ENCODE measurements at places on chromosomes 7 and 10.

DNA sequence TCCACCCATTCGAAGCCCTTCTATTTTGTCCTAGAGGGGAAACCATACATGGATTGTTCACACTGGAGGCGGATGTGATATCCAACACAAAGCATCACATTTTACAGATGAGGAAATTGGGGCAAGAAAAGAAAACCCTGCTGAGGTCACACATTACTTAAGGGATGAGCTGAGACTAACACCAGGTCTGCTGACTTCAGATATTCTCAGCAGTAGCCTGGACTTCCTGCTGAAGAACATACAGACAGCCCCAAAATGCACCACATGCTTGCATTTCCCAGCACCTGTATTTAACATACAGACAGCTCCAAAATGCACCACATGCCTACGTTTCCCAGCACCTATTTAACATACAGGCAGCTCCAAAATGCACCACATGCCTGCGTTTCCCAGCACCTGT lies 11.2 kb downstream of the GIMAP5 start:
- no peak for DNase-seq

DNA sequence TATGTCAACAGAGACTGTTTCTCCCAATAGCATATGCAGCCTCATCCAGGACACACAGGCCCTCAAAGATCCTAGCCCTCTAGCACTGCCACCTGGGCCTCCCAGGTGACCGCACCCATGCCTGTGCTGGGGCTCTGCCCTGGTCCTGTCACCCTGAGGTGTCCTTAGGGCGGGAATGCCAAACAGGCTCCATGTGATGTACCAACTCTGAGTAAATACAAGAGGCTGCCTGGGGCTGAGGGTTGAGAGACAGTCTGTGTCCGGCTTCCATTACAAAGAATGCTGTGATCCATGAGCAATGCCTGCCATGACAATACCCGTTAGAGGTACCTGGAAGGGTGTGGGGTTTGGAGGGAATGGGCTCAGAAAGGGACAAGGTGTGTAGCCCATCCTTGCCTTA lies 83.0 kb upstream of the KAT6B start:
- no peak for DNase-seq

GRCh38 chr10:63008491-63008890 lies 124.6 kb upstream of the NRBF2 start:
- no peak for DNase-seq

DNA sequence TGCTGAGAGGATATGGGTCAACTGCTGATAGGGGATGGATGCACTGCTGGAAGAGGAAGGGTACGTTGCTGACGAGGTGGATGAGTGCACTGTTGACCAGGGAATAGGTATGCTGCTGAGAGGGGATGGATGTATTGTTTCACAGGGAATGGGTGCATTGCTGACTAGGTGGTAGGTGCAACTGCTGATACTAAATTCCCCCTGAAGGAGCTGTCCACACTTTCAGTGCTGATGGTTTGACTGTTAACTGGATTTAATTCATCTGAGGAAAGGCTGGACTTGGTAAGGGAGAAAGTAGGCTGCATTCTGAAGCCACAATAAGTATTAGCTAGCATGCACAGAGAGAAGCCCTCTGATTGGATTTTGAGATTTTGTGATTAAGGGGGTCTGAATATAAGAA lies 1196.8 kb upstream of the PHF14 start:
- no peak for DNase-seq

DNA sequence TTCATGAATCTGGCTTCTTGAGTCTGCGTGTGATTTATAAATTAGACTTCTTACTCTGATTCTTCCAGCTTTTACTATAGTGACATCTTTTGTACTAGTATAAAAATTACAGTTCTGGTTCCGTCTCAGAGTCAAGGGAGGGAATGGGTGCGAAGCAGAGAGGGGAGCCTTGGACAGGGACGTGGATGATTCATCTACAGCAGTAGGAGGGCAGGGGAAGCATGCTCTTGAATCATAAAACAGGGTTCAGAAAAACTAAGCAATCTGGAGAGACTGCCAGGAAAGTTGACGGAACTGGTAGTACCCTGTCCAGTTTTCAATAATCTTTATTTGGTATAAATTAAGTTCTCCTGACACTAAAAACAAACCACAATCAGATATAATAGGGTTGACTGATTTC lies 58.1 kb downstream of the ITGA8 start:
- DNase-seq = no peak

DNA sequence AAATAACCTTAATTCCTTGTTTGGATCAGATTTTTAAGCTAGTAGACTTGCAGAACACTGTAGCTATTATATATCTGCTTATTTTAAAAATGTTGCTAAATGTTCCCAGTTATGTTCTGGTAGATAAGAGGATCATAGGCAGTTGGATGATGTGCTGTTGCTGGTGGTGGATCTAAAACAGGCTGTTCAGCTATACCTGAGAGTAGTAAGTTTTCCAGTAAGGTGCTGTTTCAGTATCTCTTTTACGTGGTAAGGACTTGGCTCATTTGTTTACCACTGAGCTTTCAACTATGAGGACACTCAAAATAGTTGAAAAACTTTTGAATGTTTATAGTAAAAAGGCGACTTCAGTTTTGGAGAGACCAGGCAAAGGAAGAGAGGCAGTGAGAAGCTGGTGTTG lies 180.9 kb downstream of the CDK14 start:
- DNase-seq = no peak

GRCh38 chr7:118755067-118755625 lies 530.6 kb downstream of the ANKRD7 start:
- no peak for DNase-seq

DNA sequence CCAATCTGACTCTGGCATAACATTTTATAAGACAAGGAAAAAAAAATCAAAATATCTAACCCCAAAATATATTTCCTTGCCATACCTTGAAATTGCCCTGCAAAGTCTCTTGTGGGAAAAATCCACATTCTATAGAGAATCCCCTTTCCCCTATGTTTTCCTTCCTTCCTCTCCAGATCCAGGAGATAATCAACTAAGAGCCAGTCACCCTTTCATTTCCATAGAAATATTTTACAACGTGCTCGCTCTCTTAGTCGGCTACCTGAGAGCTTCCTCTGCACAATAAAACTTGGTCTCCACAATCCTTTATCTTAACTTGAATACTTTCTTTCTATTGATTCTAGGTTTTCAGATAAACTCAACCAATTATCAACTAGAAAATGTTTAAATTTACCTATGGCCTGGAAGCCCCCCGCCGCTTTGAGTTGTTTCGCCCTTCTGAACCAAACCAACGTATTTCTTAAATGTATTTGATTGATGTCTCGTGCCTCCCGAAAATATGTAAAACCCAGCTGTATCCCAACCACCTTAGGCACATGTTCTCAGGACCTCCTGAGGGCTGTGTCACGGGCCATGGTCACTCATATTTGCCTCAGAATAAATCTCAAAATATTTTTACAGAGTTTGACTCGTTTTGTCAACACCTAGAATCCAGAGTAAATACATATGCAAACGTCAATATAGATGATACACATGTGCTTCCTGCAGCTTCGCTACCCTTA lies 869 bp downstream of the PSAP start:
- no peak for DNase-seq

DNA sequence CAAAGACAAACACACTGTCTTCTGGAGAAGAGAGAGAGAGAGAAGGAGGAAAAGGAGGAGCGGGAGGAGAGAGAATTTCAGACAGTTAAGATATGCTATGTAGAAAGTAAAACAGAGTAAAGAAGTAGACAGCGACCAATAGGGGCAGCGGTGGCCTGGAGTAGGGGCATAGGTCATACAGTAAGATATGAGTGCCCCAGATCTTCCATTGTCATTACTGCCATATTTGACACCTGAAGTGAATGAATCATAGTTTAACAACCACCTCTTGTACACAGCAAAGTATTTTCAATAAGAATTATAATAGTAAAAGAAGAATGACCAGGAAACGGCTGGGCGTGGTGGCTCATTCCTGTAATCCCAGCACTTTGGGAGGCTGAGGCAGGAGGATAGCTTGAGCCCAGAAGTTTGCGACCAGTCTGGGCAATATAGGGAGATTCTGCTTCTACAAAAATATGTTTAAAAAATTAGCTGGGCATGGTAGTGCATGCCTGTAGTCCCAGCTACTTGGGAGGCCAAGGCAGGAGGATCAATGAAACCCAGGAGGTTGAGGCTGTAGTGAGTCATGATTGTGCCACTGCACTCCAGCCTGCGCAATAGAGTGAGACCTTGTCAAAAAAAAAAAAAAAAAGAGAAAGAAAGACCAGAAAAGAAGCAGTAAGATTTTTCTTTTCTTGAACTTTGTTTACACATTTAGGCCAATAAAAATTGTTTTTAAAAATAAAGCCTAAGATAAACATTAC lies 77.0 kb upstream of the GPR158 start:
- DNase-seq = no peak

- no peak for DNase-seq
These were observed 87.5 kb upstream of the GATA3 start for GRCh38 chr10:7967035-7967434.

GRCh38 chr10:78514459-78514858 lies 480.8 kb downstream of the RPS24 start:
- no peak for DNase-seq

DNA sequence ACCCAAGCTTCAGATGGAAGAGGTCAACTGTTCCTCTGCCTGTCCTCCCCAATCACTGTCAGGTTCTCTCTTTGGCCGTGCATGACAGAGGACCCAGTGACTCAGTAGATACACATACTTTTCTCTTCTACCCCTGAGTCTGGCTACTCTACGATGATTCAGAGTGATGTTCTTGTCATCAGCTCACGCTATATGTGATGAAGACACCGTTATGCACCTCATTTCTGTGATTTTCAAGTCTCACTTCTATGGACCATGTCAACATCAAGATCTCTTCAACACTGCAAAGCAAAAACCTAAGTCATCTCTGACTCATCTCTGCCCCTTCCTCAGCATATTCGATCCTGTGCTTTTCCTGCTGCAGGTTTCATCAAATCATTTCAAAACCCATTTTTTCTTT lies 76.6 kb upstream of the DGKI start:
- DNase-seq = no peak

- DNase-seq = no peak
These were observed 264.6 kb downstream of the SNX10 start for GRCh38 chr7:26556061-26556881.

DNA sequence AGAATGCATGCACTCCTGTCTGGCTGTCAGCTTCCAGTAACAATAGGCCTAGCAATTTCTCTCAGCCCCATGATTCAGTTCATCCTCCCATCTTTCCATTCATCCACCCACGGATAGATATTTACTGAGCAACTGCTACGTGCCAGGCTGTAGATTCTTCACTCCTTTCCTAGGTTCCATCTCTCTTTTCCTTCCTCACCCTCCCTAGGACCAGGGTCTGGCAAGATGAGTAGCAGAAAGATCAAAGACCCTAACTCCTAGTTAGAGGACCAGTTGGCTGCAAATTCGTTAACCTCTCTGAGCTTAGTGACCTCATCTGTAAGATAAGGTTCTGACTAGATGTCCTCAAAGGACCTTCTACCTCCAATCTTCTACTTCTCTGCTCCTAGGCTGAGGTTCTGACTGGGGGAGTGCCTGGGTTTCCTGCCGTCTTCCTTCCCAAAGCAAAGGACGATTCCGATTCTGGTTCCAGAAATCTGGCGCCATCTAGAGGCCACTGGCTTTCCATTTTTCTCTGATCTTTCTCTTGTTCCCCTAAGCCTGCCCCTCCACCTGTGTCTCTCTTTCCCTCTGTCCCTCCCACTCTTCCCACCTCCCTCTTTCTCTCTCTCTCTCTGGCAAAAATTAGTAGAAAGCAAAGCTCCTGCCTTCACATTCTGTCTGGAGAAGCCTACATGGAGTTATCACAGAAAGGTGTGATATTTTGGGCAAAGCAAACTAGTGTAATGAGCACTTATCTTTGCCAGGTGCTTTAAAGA lies 26.2 kb downstream of the TBATA start:
- DNase-seq = peak; percentile 27

- no peak for DNase-seq
These were observed 16.7 kb downstream of the TMEM273 start for GRCh38 chr10:49171326-49172060.
